ENCODE measurements at places on chromosomes 5 and 9. TPM values are rescaled to one million over a fixed set of nuclear protein-coding genes. Genes with fewer than 3 reads are reported as not detected.

GRCh38 chr9:13568405-13568804 lies 288.9 kb upstream of the MPDZ start:
- H3K4me1 ChIP-seq: no peaks in the 10 kb centered on the region
- no peaks in the 10 kb centered on the region for H3K27me3 ChIP-seq
- H3K27ac ChIP-seq: no peak overlapping the region
- no peak for DNase-seq
- H3K4me3 ChIP-seq: no peak overlapping the region
- H3K36me3 ChIP-seq: no peaks in the 10 kb centered on the region

The GHR gene
- total RNA-seq: not detected

DNA sequence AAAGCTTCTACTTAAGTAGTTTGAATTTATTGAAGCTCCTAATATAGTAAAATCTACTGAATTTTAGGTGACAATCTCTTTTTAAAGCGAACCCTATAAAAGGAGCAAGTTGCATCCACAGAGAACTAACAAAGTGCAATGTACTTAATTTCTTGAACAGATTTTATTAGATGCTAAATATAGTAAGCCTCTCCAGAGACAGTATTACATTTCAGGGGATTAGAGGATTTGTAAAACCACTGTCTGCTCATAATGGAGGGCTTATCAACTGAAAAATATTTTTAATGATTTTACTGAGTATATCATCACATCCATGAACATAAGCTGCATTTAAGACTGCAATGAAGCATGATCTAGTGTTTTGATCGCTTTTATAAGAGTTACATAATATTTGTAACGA lies 230.0 kb upstream of the EFNA5 start:
- H3K27me3 ChIP-seq: no peaks in the 10 kb centered on the region
- no peaks in the 10 kb centered on the region for H3K36me3 ChIP-seq
- no peak overlapping the region for H3K4me3 ChIP-seq
- H3K4me1 ChIP-seq: no peaks in the 10 kb centered on the region
- no peak overlapping the region for H3K27ac ChIP-seq
- no peak for DNase-seq

- no peaks in the 10 kb centered on the region for H3K4me1 ChIP-seq
- H3K4me3 ChIP-seq: no peak overlapping the region
- no peak overlapping the region for H3K27ac ChIP-seq
- no peaks in the 10 kb centered on the region for H3K27me3 ChIP-seq
These were observed 29.4 kb upstream of the PDCL start for GRCh38 chr9:122857815-122858214.

DNA sequence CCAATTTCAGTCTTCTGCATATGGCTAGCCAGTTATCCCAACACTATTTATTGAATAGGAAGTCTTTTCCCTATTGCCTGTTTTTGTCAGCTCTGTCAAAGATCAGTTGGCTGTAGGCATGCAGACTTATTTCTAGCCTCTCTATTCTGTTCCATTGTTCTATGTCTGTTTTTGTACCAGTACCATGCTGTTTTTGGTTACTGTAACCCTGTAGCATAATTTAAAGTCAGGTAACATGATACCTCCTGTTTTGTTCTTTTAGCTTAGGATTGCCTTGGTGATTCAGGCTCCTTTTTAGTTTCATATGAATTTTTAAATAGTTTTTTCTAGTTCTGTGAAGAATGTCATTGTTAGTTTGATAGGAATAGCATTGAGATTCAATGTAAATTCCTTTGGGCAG lies 104.9 kb upstream of the SLCO6A1 start:
- H3K27me3 ChIP-seq: no peaks in the 10 kb centered on the region
- H3K4me1 ChIP-seq: no peaks in the 10 kb centered on the region
- H3K36me3 ChIP-seq: no peaks in the 10 kb centered on the region
- no peak overlapping the region for H3K27ac ChIP-seq
- H3K4me3 ChIP-seq: no peak overlapping the region
- DNase-seq: no peak

- H3K27ac ChIP-seq: no peak overlapping the region
- H3K36me3 ChIP-seq: no peaks in the 10 kb centered on the region
- H3K27me3 ChIP-seq: peaks cover 27% of the 10 kb centered on the region
- no peak for DNase-seq
These were observed 33.4 kb upstream of the AIF1L start for GRCh38 chr9:131062969-131063368.

The CAMK2A gene
- total RNA-seq: not detected

DNA sequence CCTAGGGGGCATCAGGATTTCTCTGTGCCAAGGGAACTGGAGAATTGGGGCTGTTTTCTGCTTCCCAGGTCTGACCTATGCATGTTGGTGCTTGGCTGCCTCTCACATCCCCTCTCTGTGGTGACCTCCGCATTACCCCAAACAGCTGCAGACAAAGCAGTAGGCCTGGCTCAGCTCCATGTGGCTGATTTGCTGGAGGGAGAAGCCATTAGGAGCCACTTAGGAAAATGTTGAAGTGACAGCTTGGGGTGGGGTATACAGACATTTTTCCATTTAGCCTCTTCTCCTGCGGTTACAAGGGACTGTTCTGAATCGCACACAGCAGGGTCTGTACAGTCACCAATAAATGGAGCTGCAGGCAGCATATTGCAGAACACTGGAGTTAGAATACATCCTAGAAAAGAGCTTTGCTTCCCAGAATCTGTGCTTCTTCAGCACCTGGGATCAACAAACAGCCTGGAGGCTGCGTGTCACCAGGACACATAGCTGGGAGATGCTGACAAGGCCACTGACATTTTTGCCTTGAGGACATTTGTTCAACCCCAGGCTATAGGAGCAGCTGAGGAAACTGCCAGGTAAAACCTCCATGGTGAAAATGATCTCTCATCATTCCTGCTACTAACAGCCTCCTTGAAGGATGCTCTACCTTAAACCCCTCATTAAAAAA lies 335.3 kb downstream of the DIRAS2 start:
- no peaks in the 10 kb centered on the region for H3K4me1 ChIP-seq
- H3K27me3 ChIP-seq: no peaks in the 10 kb centered on the region
- no peak overlapping the region for H3K4me3 ChIP-seq
- H3K27ac ChIP-seq: no peak overlapping the region

The BHMT2 gene
- total RNA-seq: not detected

The GFM2 gene
- total RNA-seq: 33.9 TPM

DNA sequence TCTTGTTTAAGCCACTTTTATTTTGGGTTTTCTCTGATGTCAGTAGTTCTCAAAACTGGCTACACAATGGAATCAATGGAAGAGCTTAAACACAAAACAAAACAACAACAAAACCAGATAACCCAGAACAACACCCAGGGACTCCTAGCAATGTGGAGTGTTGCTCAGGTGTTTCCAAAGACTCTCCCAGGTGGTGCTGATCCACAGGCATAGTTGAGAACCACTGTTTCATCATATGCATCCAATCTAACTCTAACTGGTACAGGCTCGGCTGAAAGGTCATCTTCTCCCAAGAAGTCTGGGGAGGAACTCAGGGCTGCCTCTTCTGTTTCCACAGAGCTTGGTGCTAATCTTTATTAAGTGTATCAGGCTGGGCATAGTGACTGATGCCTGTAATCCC lies 5.4 kb upstream of the ALDH1B1 start:
- no peaks in the 10 kb centered on the region for H3K27me3 ChIP-seq
- no peak overlapping the region for H3K27ac ChIP-seq
- H3K4me1 ChIP-seq: no peaks in the 10 kb centered on the region
- no peak overlapping the region for H3K4me3 ChIP-seq
- H3K36me3 ChIP-seq: no peaks in the 10 kb centered on the region

DNA sequence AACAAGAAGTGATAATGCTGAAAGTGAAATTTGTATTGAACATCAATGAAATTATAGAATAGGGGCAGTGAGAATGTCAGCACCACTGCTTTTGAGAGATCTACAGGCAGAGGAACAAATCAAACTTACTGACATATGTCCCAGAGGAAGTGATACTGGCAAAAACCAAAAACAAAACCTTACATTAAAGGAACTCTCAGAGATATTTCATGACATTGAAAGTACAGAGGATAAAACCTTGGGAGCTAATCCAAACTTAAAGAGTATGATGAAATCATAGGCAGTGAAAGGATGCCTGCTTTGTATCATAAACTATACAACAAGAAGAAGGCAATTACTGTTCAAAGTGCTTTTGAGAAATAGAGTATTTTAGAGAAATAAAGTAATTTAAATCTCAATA lies 90.4 kb upstream of the SV2C start:
- no peak for DNase-seq
- H3K27ac ChIP-seq: no peak overlapping the region
- no peaks in the 10 kb centered on the region for H3K36me3 ChIP-seq
- H3K4me1 ChIP-seq: no peaks in the 10 kb centered on the region
- H3K4me3 ChIP-seq: no peak overlapping the region

DNA sequence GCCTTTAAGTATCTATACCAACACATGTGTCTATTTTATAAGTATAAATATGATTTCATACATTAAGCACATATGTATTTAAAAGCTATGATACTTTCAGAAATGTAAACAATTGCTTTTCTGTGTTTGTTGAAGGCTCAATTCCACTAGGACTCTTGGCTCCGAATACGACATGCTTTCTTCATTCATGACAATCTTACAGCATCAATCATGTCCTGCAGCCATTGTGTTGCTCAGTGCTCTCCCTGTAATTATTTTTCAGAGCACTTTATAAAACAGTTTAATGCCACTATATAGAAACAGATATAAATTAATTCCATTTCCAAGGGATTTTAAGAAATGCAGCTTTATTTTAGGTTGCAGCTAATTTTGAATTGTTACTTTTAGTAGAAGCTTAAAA lies 167.3 kb downstream of the TAF11L14 start:
- H3K27me3 ChIP-seq: no peaks in the 10 kb centered on the region
- DNase-seq: no peak
- H3K4me1 ChIP-seq: no peaks in the 10 kb centered on the region
- H3K36me3 ChIP-seq: no peaks in the 10 kb centered on the region
- no peak overlapping the region for H3K4me3 ChIP-seq
- no peak overlapping the region for H3K27ac ChIP-seq

The TRMT10B gene
- 10.0 TPM for total RNA-seq

The ROPN1L gene
- total RNA-seq: not detected

The PCDHB12 gene
- not detected for total RNA-seq

The ZFP2 gene
- 0.31 TPM for total RNA-seq
